ENCODE measurements at places on chromosomes 5 and 9.

DNA sequence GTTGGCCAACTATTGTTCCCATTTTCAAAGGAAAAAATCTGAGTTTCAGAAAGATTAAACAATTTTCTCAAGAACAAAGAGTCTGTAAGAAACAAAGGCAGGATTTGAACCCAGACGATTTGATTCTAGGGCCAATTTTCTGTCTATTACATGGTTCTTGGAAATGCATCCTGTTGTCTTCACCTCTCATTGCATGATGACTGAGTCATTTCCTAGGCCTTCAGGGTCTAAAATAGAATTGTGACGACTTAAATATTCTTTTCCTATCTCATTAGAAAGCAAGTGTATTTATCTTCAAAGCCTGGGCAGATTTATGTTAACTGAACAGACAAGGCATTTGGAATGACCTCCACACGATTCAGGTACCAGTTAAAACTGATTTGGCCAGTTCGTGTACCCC lies 512.9 kb downstream of the NTRK2 start:
- no peak for DNase-seq

DNA sequence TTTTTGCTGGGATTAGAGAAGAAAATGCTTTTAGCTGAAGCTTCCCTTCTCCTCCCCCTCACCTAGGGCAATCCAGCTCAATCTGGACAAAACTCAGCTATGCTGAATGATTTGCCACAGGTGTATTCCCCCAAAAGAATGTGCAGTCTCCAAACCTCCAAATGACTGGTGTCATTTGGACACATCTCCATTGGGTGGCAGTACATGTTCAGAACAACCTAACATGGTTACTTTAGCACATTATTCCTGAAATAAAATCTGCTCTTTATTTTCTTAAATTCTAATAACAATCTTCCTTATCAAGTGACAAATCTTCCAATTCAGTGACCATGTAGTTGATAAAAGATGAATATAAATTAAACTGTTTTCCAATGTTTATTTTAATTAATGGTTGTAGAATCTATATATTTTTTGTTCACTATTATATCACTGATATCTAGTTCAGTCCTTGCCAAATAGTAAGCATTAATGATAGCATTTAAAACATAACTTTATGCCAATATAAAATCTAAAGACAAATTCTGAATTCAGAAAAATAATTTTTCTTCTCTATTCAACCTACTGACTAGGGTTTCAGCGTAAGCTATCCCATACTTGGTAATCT lies 61.3 kb upstream of the MOCS2 start:
- DNase-seq: no peak

- DNase-seq: no peak
Observed at GRCh38 chr9:19138084-19138483, 10.8 kb upstream of the PLIN2 start.

- no peak for DNase-seq
Observed at GRCh38 chr9:105296877-105297287, 52.4 kb downstream of the SLC44A1 start.

DNA sequence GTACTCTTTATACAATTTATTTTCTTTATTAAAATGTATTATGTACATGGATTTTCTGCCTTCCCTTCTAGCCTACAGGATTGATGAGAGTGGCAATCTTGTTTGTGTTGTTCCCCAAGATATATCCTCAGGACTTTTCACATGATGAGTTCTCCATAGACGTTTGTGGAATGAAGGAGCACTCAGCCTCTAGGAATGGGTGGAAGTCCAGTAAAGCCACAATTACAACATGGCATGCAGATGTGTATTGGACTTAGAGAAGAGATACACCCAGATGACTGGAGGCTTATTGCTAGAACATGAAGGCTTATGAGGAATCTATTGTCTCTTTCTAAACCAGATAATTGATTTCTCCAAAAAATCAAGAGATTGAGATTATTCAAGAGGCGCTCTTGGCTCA lies 8.2 kb upstream of the DOCK2 start:
- no peak for DNase-seq

DNA sequence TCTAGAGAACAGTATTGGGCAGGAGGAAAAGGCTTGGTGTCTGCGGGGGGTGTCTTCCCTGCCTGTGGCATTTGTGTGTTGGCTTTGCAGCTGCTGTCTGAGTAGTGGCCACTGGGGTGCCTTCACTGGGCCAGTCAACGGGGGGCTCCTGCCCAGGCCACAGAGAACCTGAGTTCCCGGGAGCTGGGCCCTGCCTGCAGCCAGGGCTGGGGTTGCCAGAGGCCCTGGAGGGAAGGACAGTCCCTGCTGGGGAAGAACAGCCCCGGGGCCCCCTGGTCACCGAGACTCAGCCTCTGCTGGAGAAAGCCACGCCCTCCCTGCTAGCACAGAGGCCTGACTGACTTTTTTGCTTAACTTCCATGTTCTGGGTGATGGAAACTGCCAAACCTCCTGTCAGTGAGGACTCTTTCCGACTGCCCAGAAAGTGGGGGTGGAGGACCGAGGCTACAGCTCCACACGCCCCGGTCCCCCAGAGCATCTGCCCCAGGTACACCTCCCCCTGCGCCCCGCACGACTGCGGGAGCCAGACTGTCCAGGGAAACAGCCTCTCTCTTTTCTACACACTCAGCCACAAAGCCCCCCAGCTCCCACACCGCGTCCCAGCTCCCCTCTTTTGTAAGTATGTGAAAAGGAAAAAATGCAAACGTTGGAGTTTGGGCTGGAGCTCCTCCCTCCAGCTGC lies 133.4 kb downstream of the DAB2IP start:
- no peak for DNase-seq

DNA sequence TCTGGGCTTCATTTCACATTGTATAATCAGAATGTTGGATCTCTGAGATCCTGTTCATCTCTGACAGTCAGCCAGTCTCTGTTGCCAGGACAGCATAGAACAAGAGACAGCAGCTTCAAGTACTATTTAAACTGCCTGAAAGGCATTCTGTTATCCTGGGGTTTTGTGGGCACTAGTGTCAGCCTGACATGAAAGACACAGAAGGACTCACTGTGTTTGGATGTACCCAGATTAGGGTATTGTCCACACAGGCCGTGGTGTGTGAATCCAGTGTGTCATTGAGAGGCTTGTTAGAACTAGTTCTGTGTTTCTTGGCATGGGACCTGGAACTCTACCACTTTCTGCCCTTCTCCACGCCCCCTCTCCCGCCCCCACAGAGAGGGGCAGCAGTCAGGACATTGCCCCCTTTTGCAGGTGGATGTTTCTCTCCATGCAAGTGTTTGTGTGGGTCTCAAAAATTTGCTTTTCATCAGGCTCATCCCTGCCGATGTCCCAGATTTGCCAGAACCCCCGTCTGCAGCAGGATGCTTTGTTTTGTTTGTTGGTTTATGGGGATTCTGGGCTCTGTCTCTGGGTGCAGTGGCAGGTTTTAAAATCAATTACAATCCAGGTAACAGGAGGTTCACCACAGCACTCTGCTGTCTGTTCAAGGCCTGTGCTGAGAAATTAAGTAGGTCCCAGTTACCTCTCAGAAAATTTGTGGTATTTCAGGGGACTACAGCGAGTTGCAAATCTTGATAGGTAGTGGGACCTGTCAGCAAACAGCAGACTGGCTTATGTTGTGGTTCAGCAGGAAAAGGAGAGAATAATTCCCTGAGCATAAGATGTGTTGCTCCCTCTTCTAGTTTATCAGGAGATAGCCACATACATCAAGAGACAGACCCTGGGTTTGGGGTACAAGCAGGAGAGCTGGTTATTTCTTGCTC lies 144.6 kb downstream of the DOCK2 start:
- DNase-seq: no peak

GRCh38 chr5:57302164-57302563 lies 128.3 kb downstream of the GPBP1 start:
- no peak for DNase-seq

DNA sequence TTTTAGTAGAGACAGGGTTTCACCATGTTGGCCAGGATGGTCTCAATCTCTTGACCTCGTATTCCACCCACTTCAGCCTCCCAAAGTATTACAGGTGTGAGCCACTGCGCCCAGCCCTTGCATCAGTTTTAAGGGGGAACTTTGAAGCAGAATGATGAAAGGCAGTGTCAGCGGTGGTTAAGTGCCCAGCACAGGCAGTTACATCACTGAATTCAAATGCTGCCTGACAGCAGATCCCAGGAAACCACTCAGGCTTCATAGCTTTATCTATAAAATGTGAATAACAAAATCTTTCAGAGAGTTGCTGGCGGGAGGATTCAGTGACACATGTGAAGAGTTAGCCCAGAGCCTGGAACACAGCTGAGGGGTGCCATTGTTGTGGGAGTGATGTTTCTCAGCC lies 26.5 kb downstream of the FGF1 start:
- no peak for DNase-seq

GRCh38 chr9:135343837-135344522 lies 135.6 kb upstream of the PPP1R26 start:
- DNase-seq: no peak

DNA sequence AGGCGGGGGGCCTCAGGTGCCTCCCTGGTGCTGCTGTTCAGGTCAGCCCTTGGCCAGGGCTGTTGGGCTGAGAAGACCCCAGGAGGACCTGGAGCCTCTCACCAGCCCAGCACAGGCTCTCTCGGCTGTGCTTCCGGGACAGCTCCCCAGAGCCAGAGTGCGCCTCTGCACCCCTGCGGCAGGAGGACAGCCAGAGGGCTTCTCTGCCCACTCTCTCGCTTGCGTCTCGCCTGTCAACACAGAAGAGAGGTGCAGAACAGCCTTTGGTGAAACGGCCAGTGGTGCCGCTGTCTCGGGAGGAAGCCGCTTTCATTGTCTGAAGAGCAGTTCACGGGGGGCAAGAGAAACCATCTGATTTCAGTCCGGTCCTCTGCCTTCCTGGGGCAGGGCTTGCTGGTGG lies 3.8 kb upstream of the NACC2 start:
- DNase-seq: no peak

DNA sequence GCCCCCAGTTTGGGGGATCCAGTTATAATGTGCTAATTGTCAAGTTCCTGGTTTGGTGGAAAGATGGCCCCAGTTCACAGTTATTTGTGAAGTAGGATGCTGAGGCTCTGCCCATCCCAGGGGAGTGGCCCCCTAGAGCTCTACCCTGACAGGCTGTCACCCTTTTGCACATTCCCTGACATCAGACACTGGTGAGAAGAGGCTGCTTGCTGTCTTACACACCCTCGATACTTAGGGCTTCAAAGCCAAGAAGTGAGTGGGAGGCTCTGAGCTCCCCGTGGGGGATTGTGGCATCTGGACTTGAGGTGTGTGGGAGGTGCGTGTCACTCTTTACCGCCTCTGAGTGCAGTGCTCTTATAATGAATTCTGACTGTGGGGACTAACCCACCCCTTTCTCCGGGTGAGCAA lies 168.5 kb downstream of the DOCK2 start:
- no peak for DNase-seq

DNA sequence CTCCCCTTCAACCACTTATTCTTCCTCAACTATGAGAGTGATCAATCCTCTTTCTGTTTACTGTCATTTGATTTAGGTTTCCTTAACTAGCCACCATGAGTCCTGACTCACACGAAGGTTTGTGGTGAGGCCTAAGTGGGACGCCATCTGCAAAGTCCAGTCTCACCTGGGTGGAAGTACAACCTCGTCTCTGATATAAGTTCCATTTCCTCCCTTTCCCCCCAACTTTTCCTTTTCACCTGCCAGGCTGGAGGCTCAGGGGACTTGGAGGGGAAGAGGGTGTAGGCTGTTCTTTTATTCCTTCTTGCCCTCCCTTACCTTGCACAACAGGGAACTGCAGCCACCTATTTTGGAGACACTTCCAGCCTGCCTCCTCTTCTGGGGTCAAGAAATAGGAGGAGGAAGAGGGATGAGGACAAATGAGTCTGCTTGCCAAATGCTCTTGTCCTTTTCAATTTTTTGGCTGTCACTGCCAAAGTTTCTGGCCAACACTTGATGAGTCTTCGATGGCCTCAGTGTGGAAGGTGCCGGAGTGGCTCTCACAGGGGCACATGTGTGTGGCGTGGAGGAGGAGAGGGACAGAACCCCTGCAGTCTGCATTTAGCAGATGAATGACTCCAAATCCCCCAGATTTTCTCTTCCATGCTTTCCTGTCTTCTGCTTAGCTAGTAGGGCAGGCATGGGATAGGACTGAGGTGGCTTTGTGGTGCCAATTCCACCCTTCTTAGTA lies 249.6 kb downstream of the NSG2 start:
- no peak for DNase-seq

DNA sequence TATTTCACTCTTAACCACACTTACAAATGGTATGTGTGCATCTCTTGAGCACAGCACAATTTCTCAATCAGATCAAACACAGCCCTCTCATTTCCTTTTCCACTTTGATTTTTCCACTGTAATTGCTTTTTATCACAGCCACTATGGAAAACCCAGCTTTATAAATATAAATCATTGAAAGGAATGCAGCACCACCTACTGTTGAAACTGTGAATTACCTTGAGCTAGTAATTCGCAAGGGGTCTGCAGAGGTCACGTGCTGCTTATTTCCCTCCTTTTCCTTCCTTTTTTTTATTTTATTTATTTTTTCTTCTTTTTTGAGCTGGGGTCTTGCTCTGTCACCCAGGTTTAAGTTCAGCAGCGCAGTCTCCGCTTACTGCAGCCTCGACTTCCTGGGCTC lies 76.9 kb downstream of the CDH6 start:
- no peak for DNase-seq

DNA sequence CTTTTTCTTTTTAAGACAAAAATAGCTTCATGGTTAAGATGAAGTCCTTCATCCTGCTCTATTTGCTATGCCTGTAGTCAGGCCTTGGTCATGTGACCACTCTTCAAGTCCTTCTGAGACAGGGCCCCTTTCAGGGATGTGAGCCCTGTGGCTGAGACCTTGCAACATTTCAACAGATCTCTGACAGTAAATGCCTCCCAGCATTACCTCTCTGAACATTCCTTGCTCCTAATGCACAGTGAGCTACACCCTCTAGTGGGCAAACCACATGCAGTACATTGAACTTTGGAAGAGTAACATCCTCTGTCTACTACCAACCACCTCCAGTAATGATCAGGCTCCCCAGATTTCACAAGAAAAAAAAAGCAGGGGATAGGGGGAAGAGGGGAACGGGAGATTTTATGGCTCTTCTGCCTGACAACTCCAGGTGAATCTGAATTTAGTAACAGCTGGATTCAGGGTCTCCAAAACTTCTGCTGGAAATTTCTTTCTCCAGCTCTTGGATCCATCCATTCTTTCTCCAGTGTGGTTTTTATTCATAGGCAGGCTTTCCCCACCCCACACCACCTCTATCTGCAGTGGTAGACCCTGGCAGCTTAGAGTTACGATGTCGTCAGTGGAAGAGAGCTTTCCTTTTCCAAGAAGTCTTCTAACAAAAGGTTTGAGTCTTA lies 8.9 kb upstream of the FBXO38 start:
- no peak for DNase-seq

GRCh38 chr9:2545881-2546490 lies 75.6 kb upstream of the VLDLR start:
- no peak for DNase-seq

DNA sequence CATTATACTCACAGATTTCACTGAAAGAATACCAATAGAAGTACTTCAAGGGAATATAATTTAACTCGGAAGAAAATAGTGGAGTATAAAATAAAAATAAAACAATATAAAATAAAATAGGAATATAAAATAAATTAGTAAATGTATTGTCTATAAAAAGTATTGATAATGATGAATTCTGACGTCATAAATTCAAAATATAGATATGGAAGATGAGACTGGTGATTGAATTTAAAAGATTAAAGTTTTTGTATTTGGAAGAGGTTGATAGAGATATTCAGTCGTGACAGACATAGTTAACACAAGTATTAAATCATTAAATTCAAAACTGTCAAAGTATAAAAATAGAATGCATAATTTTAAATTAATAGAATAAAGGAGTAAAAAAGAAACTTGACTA lies 964.9 kb upstream of the C9orf72 start:
- DNase-seq: no peak

Data from stimulated activated CD8-positive, alpha-beta memory T cell treated with anti-CD3 and anti-CD28 coated beads, Interleukin-2, amount 100 ng/mL, for 1 hour (primary cell).